ENCODE measurements at places on chromosomes 16 and 17.
A peak's percentile ranks its signal among the peaks of the same experiment; 100 is the strongest.

GRCh38 chr17:9729034-9729650, 62.2 kb downstream of the DHRS7C start:
- DNase-seq: no peak

DNA sequence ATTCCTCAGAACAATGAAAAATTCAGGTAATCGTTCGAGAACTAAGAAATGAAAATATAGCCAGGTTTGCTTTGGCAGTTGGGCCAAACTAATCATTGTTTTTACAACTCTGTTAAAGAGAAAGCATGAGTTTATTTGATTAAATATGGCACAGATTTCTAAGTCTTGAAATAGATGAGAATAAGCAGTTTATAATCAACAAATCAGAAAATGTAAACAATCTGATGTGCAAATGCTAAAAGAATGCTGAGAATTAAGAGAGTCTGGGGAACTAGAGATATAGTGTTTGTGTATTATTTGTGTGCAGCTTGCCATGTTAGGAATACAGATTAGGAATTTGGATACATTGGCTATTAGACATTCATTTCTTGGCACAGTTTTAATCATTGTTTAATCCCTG, 212.5 kb downstream of the TANC2 start:
- DNase-seq: no peak

- DNase-seq: no peak
These were observed 1849.3 kb downstream of the TP53TG3F start for GRCh38 chr16:35308674-35309073.

DNA sequence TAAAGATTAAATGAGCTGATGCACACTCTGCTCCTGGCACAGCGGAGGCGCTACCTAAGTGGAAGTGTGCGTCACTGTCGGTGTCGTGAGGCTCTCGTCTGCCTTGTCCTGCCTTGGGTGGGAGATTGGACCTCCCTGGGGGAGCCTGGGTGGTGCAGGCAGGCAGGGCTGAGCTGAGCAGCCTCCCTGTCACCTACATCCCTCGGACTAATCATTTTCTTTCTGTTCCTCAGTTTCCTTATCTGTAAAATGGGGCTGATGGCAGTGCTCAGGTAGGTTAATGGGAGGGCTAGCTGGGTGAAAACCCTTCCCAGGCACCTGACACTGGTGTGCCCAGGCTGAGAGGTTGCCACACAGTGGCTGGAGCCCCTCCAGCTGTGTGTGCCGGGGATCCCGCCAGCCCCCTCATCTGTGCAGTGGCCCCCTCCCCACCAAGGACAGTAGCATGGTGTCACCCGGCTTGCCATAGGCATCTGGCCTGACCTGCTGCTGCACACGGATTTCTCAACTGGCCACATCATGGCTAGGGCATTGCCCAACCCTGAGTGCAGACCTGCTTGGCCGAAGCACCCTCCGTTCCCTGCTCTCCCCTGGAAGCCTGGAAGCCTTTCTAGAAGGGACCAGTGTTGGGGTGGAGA, 4.3 kb downstream of the ADCY7 start:
- DNase-seq: no peak

DNA sequence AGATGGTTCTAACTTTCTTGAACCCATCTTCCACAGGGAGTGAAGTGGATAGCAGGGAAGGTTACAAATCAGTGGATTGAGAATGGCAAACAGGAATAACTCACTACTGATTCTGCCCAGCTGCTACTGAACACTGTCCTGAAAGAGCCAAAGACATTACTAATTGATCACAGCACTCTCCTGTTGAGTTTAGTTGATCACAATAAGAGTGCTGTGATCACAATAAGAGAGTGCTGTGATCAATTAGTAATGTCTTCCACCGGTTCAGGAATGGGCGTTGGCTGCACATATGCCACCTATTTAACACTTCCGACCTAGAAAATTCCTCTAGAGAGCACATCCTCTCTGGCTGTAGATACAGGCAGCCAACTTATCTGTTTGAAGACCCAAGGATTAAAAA, 11.4 kb downstream of the CFAP97D1 start:
- DNase-seq: no peak

DNA sequence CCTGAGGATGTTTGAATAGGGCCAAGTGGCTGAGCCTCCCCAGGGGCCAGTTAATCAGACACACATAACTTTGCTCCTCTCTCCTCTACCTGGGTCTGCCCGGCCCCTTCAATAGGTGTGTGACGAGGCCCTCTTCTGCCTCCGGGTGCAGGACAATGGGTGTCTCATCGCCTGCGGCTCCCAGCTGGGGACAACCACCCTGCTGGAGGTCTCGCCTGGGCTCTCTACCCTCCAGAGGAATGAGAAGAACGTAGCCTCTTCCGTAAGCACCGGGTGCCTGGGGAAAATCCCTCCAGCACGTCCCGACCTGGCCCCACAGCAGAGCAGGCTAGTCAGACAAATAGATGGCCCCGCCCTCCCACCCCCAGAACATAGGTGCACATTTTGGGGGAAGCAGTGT, 16.1 kb upstream of the KIF19 start:
- no peak for DNase-seq

DNA sequence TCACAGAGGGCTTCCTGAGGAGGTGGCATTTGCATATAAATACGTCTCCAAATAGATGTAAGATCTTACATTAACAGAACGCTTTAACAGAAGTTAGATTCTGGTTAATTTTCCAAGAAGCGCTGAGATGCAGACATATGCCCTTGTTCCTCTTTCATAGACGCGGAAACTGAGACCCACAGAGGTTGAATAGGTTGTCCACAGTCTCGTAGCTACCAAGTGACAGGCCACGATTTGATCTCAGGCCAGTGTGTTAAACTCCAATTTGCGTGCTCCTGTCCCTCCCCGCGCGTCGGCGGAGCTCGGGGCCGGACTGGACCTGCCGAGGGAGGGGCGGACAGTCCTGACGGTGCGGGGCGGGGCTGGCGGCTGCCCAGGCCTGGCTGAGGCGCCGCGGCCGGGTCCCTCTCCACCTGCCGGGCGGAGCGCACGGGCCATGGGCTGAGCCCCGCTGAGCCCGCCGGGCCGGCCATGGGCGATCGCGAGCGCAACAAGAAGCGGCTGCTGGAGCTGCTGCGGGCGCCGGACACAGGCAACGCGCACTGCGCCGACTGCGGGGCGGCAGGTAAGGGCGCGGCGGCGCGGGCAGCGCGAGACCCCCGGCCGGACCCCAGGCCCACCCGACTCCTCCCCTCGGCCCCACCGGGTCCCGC, at the start of gene ADAP2:
Gene ADAP2 (plus strand): TSS at position 402 of the 653 bp plus-strand sequence. CDS start 70 bp downstream, at position 472.
- no peak for DNase-seq

GRCh38 chr17:20032636-20033035, 23.5 kb downstream of the SPECC1 start:
- no peak for DNase-seq

GRCh38 chr17:74354123-74354522, 7.5 kb downstream of the BTBD17 start:
- DNase-seq: no peak

DNA sequence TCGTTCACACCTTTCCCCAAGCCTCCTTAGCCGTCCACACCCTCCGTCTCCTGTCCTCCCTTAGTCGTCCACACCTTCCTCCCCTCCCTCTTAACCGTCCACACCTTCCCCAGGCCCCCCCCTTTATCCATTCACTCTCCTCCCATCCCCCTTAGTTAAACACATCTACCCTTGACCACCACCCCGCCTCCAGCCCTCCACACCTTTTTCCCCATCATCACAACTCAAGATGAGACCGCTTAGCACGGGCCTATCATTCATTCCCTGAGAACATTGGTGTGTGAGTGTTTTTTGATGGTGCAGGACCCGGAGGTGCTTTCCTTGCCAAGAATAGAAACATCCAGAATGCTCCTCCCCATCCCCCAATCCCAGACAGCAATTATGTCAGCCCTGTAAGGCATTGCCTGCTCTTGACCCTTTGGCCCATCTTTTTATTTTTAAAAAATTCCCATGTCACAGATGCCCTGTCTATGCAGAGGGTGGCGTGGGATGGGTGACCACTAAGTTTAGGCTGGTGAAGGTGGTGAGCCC, 1.4 kb downstream of the TENT4B start:
- no peak for DNase-seq

- DNase-seq: no peak
These were observed 16.0 kb upstream of the RAP1GAP2 start for GRCh38 chr17:2780256-2780655.

GRCh38 chr16:88398170-88398873, 15.6 kb downstream of the ZNF469 start:
- no peak for DNase-seq

- DNase-seq: no peak
These were observed 53.6 kb downstream of the CYTH1 start for GRCh38 chr17:78728495-78728894.

DNA sequence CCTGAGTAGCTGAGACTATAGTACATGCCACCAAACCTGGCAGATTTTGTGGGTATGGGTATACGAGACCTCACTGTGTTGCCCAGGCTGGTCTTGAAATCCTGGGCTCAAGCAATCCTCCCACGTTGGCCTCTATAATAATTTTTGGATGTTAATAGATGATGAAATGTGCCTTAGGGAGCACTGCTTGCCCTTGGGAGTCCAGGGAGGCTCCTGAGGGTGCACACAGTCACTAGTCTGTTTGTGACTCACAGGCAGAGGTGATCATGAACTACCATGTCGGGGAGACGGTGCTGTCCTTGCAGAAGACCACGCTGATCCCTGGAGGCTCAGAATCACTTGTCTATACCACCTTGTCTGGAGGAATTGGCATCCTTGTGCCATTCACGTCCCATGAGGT, 46.1 kb downstream of the SF3B3 start:
- no peak for DNase-seq

- no peak for DNase-seq
These were observed 75.2 kb downstream of the KATNIP start for GRCh38 chr16:27625050-27625697.

DNA sequence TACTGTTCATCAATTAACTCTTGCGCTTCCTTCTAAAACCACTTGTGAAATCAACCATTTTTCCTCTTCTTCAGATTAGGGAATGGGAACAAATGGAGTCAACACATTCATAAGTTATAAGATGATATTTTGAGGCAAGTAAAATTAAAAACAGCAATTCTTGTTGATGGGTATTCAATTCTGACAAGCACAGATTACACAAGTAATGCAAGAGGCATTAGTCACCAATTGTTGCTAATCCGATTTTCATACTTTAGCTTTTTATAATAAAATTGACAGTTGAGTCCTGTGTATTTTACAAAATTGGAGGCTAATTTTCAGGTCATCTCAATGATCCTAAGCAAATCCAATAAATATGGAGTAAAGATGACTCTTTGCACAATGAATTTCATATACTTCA, 918.4 kb upstream of the SOX9 start:
- DNase-seq: no peak

DNA sequence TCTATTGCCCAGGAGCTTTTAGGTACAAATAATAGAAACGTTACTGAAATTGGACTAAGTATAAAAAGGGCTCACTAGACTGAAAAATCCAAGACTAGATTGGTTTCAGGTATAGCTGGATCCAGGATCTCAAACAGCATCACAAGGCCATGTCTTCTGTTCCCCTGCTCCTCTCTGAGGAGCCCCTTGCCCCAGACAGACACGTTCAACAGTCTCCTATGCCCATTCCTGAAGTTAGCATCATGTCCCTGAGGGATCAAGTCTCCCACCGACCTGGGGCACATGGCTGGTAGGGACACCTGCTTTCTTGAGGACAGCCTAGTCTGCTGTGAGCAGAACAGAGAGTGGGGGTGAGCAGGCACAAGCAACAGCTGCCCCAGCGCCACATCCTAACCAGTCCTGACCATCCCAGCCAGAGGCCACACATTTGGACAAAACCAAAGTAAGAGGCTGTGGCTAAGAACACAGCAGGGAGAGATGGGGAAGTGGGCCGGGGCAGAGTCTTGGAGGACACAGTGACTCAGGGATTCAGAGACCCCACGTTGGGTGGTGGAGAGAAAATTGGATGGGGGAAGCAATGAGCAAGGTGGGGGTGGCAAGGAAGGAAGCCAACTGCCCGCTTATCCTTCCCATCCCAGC, 10.5 kb upstream of the MMP2 start:
- no peak for DNase-seq

DNA sequence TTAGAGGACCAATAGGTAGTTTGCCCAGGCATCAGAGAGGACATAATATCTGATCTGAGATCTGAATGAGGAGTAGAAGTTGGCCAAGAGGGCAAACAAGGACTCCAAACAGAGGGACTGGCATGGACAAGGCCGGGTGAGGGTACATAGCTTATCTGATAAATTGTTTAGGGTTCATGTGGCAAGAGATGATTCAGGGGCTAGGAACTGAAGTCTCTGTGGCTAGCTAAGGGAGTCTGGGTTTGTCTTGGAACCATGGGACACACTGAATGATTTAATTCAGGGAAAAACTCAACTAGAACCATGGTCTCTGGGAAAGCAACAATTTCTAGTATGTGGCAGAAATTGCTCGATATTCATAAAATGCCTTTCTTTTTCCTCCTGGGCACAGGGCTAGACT, 4.1 kb upstream of the AQP8 start:
- no peak for DNase-seq

DNA sequence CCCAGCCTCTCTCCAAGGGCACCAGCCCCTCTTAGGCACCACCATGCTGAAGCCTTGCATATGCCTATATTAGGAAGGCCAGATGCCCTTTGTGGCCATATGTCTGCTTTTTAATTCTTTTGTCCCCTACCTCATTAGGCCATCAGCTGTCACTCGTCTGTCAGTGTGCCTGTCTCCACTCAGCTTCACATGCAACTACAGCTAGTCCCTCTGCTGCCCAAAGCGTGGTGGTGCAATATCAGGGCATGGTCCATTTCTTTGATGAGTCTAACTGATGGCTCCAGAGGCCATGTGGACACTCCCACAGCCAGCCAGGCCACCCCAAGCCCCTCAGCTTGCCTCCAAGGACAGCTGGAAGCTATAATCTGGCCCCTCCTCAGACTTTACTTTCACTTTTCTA, 36.3 kb downstream of the MYO18A start:
- DNase-seq: peak; percentile 53

DNA sequence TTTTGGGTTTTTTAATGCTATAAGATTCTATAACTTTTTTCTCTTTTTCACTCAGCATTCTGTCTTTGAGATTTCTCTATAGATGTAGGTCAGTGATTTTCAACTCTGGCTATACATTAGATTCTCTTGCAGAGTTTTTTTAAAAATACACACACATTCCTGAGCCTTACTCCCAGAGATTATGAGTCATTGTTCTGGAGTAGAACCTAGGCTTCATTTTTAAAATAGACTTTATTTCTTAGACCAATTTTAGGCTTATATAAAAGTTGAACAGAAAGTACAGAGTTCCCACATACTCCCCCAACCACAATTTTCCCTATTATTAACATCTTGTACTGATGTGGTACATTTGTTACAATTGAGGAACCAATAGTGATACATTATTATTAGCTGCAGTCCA, 63.3 kb downstream of the CYB561 start:
- DNase-seq: no peak

DNA sequence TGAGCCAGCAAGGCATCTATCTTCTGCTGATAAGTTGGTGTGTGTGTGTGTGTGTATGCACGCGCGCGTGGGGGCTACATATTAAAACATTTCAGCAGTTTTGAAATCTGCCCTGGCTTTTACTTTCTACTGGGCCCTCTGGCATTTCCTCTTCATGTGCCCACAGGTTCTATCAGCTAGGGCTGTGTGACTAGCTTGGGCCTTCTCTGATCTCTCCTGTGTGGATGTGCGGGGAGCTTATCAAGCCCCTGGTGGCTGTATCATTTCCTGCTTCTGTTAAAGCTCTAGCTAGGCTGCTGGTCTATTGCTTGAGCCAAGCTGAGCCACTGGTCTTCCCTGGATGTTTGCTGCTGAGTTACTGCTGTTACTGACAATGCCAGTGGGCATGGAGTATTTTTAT, 132.5 kb downstream of the AATF start:
- no peak for DNase-seq

- no peak for DNase-seq
These were observed 30.4 kb upstream of the SMPD3 start for GRCh38 chr16:68478526-68479250.

GRCh38 chr16:89058812-89059211, 34.8 kb upstream of the ACSF3 start:
- DNase-seq: no peak
